Kidney (tissue), 22 donors: ENCODE measurements at places on chromosomes 11 and 22.

DNA sequence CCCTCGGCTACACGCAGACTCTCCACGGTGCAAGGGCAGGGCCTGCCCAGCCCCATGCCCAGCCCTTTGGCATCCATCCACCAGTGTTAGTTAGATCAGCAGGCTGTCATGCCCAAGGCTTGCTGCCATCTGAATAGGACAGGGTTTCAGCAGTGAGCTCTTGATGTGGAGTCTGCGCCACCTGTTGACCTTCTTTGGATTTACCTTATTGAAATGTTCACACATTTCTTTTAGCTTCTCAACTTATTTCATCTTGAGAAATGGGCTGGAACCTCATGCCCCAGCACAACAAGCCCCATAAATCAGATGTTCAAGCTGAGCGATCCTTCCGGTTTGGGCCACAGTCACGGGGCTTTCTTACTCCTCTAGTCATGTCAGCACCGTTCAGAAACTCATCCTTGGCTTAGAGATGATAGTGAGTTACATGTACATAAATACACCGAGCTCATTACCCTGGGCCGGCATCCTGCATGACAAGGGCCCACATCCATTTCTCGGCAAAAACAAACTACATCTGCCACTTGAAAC, 61.7 kb downstream of the PARVB start:
- peak; percentile 88 for DNase-seq

- DNase-seq, result no peak
These were observed 29.2 kb downstream of the RNF169 start for GRCh38 chr11:74777877-74778276.

GRCh38 chr11:93543292-93543977, at the start of gene SMCO4:
SMCO4 (minus strand) TSS chr11:93543391; CDS start chr11:93479189, 64,202 bp downstream.
- DNase-seq, result peak; percentile 85

DNA sequence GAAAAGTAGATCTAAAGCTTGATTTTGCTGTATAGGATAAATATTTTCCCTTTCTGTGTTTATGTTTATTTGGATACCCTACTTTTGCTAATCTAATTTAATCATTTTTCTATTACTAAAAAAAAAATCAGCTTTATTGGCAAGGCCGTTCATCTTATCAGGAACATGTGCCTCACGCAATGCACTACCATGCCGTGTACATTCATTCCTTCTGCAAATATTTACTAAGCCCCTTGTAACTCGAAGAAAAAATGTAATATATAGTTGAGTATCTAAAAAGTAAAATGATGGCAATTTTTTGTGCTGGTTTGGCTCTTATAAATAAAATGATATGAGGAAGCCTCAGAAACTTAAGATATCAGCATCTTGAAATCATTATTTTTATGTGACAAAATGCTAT, 8.9 kb downstream of the UVRAG start:
- no peak for DNase-seq

GRCh38 chr22:48079505-48080290, 1317.2 kb downstream of the TBC1D22A start:
- no peak for DNase-seq

GRCh38 chr22:50581950-50582492, 628 bp downstream of the CHKB start:
- no peak for DNase-seq

- DNase-seq, result peak; percentile 92
These were observed at the start of gene OVOL1 for GRCh38 chr11:65786786-65787636. OVOL1 (plus strand) TSS chr11:65787063; CDS start chr11:65787374, 311 bp downstream.

DNA sequence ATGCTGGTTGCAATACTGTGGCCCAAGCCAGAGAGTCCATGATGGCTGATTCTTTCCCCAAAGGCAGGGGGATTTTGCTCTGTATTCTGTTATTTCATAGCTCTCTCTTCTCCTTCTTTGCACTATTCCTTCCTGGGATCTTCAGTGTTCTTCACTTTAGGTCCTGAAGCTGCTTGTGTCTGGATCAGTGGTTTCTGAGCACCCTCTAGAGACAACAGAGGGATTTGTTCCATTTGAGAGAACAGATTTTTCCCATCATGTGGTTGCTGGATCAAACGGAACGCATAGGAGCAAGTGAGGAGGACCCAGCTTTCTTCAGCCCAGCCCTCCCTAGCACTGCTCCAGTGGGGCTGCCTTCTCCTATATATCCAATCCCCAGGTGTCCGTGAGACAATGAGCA, 68.7 kb upstream of the SYN3 start:
- DNase-seq, result peak; percentile 37

- no peak for DNase-seq
These were observed 91.8 kb upstream of the RTL6 start for GRCh38 chr22:44589831-44590230.

DNA sequence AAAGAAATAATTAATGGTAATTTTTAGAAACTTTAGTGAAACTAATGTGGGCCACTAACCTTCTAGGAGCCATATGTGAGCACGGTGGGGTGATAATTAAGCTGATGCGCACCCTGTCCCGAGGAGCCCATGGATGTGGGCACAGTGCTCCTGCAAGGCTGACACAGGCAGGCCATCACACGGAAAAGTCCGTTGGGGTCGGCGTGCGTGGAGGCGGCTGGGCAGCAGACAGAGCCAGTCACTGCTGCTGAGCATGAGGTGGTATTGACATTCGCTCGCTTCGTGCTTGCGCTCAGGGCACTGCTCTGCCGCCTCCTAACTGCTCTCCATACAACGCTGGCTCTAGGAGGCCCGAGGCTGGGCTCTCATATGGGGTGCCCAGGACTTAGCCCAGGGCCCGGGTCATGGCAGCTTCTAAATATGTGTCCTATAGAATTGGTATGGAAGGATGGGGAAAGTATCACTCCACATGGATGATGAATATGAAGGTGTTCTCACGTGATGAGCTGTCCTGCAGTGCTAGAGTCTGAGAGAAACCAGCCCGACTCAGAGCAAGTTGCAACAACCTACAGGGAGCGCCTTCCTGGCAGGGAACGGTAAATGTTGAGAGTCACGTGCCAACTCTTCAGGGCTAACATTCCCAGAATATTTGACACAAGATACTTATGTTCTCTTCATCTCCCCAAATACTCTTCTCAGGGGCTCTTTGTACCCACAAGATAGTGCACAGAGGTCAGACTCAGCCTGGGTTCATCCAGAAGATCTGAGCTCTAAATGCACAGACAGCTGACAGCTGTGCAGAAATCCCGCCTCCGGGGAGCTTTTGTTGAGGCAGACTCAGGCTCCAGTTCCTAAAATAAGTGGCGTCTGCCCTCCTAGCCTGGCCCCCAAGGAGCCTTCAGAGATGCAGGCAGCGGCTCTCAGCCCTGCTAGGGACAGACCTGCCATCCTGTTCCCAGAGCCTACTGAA, 50.6 kb upstream of the ARFGAP3 start:
- no peak for DNase-seq

DNA sequence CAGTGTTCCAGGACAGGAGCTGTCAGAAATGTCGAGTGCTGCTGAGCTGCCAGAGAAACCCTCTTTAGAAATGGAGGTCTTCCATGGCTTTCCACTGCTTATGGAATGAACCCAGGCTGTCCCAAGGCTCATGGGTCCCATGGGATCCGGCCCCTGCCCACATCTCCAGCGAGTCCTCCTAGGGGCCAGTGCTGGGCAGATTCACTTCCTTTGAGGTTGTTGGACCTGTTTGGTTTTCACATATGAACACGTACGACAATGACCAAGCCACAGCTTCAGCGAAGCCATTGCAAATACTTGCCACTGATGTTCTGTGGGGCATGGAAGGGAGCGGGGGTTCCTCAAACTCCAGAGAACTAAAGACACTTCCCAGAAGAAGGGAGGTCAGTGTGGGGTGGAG, 483.3 kb downstream of the TBC1D22A start:
- no peak for DNase-seq

DNA sequence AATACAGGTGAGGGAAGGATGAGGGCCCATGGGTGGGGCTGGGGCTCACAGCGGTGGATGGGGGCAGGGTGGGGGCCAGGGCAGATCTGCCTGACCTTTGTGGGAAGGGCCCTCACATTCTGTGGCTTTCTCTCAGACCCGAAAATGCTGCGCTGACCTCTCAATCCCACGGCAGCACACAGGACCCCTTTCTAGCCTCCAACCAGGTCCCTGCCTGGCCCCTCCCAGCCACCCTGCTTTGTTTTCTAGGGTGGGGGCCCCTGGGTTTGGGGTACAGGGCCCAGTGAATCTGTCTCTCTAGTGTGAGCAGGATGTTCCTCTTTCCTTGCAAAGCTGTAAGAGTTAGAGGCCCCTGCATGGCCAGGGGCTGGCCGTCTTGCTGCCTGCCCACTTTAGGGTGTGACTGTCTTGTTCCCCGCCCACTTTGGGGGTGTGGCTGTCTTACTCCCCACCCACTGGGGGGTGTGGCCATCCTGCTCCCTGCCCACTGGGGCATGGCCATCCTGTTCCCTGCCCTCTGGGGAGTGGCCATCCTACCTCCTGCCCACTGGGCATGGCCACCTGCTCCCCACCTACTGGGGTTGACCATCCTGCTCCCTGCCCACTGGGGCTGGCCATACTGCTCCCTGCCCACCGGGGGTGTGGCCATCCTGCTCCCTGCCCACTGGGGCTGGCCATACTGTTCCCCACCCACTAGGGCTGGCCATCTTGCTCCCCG, 11.5 kb downstream of the PARVG start:
- no peak for DNase-seq

DNA sequence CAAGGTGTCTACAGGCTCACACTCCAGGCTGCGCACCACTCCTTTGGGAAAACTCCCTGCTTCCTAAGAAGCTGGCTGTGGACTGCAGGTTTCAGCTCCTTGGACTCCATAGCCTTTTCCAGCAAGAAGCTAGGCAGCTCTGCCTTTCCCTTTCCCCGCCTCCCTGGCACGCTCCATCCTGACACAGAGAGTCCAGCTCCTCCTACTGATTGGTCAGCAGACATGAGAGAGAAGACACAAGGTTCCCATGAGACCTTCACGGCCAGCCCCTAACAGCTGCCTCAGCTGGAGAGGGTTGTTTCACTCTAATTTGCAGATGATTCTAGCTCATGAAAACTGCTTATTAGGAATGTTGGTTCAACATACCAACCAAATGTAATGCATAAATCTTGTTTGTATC, 27.6 kb downstream of the TENM4 start:
- peak; percentile 79 for DNase-seq

DNA sequence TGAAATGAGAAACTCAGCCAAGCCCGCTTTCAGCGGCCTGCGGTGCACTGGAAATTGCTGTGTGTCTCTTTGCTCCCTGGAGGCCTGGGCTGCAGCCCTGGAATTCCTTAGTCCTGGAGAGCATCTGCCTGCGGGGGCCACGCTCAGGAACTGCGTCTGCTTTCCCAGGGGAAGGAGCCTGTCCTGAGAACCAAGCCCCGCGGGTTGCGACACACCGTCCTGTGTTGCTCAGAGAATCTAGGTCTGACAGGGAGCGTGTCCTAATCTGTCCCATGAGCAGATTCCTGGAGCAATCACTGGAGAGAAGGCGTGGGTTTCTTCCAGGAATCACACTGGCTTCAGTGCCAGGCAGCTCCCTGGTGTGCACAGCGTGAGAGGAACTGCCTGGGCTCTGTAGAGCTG, 708.1 kb downstream of the BRD1 start:
- DNase-seq, result no peak

GRCh38 chr11:78290293-78291176, 101.8 kb downstream of the USP35 start:
- DNase-seq, result no peak

DNA sequence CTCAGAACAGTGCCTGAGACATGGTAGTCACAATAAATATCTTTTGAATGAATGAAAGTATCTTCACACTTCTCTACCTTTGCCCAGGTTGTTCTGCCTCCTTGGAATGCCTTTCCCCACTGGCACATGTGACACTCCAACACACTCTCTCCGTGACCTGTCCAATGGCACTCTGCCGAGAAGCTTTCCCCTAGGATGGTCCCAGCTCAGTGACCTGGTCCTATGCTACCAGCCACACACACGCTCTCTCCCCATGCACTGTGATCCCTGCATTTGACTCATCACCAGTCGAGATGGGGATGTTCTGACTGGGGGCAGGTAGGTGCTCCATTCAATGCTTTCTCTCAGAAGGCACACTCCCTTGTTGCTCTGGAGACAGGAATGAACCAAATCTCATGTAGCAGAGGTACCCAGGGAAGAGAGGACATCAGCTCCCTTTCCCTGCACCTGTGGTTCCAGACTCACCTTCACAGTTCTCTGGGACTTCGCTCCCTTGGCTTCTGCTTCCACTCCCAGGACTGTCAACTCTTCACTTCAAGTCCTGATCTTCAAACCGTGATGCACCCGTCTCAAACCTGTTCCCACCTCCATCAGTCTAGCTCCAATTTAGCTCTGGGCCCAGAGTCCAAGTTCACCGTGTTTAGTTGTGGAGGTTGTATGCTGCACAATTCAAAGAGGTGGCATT, 30.7 kb upstream of the LMO1 start:
- DNase-seq, result no peak

DNA sequence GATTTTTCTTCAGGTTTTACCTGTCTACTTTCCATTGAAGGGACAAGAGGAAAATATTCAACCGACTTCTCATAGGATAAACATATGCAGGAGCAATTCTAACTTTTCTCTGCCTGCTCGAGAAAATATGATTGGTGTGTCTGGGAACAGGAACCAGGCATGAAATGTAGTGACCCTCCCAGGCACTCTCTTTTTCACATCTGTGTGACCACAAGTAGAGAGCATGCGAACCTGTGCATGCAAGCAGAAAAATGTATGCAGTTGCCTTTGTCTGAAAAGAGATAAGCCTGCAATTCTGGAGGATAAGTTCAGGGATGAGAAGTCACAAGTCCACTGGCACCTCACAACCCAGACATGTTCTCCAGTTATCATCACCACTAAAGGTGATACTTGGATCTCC, 583.5 kb upstream of the FAT3 start:
- DNase-seq, result no peak

- DNase-seq, result peak; percentile 57
These were observed 19.7 kb upstream of the IL17REL start for GRCh38 chr22:50032109-50032871.

DNA sequence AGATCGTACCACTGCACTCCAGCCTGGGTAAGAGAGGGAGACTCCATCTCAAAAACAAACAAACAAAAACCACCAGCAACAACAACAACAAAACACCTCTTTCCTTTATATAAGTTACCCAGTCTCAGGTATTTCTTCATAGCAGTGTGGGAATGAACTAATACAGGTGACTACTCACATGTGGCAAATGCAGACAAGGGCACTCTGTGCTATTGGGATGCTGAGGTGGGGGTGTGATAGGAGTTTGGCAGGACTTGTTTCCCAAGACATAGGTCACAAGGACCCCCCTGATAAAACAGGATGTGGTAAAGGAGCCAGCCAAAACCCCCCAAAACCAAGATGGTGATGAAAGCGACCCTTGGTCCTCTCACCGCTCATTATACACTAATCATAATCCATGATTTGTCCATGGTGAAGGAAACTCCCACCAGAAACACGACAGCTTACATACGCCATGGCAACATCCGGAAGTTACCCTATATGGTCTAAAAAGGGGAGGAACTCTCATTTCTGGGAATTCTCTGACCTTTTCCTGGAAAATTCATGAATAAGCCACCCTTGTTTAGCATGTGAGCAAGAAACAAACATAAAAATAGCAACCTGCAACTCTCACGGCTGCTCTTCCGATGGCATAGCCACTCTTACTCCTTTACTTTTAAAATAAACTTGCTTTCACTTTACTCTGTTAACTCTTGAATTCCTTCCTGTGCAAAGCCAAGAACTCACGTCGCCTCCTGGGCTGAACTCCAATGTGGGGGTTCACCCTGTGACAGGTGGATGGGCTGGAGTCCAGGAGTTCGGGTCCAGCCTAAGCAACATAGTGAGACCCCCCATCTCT, 18.8 kb upstream of the INCENP start:
- no peak for DNase-seq
